ENCODE measurements at places on chromosomes 4 and X. TPM values are rescaled to one million over a fixed set of nuclear protein-coding genes. Genes with fewer than 3 reads are reported as not detected.

The CRMP1 gene
- total RNA-seq, result 5.7 TPM

The APLN gene
- total RNA-seq, result 7.3 TPM

The TNIP2 gene
- total RNA-seq, result 52.5 TPM

The KLKB1 gene
- total RNA-seq, result 0.19 TPM

The HMGN5 gene
- 1.8 TPM for total RNA-seq

The MAGEE2 gene
- not detected for total RNA-seq

The KIAA0232 gene
- 14.1 TPM for total RNA-seq

The DACH2 gene
- not detected for total RNA-seq

The PRPS2 gene
- 44.4 TPM for total RNA-seq

The YY2 gene
- total RNA-seq, result 1.8 TPM

The EGFL6 gene
- total RNA-seq, result not detected

The FMR1NB gene
- total RNA-seq, result not detected

The NAP1L3 gene
- 0.86 TPM for total RNA-seq

The TGIF2LX gene
- not detected for total RNA-seq

The LGI2 gene
- not detected for total RNA-seq

The PTCHD1 gene
- total RNA-seq, result not detected

The SEC24B gene
- 25.6 TPM for total RNA-seq

The HEPH gene
- 33.6 TPM for total RNA-seq

The TRAM1L1 gene
- 6.9 TPM for total RNA-seq

The AFF1 gene
- 7.1 TPM for total RNA-seq

The GLRA3 gene
- total RNA-seq, result not detected
